ENCODE measurements at places on chromosomes 1 and 21.

GRCh38 chr21:43365611-43366426 lies 61.1 kb downstream of the SIK1 start:
- no peak for DNase-seq

GRCh38 chr1:231919239-231919885 lies 292.8 kb downstream of the DISC1 start:
- no peak for DNase-seq

DNA sequence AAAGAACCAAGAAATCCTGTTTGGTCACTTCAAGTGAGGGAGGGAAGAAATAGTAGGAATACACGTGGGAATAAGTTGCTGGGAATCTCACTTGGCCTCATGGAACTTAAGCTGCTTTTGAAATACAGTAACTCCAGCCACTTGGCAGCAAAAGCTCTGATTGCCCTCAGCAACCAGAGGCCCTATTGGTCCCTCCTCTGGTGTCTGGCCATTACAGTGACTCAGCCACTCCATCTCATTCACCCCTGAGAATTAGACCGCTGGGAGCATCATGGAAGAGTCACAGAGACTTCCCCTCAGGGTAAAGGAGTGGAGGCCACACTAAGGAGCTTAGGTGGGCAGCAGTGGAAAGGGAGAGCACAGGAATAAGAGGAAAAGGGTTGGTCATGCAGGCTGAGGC lies 99.6 kb downstream of the ELAVL4 start:
- DNase-seq = no peak

DNA sequence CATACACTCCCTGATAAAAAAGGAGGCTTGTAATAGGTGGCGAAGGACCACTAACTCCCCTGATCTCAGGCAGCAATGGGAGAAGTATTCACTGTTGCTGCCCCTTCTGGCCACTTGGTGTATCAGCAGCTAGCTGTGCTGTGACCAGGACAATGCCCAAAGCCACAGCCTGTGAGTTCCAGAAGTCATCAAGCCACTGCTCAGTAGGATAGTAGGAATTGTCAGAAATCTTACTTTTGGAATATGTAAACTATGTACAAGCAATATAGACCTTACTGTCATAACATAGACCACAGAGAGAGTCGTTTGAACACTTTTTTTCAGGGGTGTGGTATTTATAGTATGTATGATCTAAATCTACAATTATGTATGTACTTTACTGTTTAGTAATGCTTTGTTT lies 248.3 kb upstream of the CAMK1G start:
- DNase-seq = no peak

DNA sequence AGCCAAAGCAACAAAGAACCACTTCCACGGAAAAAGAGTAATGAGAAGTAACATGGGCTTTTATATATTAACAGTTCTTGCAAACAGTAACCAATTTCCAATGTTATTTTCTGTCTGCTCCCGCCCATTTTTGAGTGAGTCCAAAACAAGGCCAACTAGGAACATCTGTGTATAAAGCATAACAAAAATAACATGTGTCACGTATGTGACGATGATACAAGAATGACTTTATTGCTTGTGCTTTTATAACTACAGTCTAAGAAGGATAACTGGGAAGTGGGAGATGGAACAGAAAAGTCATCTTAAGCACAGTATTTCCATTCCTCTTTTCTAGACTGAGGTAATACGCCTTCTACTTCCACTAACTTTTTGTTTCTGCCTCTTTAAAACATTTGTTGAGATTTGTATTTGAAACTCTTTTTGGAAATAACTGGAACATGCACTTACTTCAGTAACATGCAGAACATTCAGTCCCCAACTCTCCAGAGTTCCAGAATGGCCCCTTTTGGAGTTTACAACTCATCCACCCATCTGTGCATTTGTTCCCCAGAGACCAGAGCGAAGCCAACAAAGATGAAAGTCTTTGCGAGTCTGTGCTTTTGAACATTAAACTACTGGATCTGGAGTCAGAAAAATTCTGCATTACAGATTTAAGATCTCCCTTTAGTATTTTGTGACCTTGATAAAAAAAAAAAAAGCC lies 143.0 kb upstream of the ZRANB2 start:
- peak; percentile 83 for DNase-seq

DNA sequence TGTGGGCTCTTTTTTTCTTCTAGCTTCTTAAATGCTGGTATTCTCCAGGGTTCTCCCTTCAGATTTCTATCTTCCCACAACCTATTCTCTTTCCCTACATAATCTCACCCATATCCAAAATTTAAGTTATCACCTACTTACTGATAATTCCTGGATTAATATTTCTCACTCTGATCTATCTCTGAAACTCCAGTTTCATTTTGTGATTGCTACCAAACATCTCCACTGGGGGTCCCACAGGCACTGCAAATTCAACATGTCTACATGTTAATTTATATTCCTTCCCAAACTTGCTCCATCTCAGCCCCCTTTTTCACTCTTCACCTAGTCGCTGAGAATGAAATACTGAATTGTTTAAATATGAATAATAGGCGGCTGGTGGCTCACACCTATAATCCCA lies 9.9 kb upstream of the C1orf141 start:
- no peak for DNase-seq

DNA sequence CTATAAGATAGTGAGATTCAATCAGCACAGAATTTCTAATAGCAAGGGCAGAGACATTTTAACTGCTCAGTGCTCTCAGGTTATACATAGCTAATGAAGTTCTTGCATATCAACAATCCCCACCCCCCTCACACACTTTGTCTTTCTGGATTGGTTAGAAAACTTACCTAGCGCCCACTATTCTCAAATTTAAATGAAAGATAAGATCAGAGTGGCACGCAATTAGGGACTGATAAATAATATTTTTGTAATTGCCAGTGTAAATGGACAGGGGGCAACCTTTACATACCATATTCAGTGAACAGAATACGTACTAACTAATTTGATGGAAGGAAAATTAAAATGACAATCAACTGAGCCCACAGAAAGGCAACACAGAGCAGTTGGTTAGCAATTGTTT lies 11.7 kb downstream of the SELL start:
- no peak for DNase-seq

GRCh38 chr1:24768873-24769605 lies 23.8 kb downstream of the CLIC4 start:
- DNase-seq = no peak

GRCh38 chr21:44434568-44434925 lies 20.8 kb upstream of the LRRC3 start:
- no peak for DNase-seq

- peak; percentile 25 for DNase-seq
Measured at GRCh38 chr1:28208818-28209441, 23.9 kb downstream of the DNAJC8 start.

GRCh38 chr1:170800812-170801211 lies 134.5 kb upstream of the MROH9 start:
- DNase-seq = no peak

DNA sequence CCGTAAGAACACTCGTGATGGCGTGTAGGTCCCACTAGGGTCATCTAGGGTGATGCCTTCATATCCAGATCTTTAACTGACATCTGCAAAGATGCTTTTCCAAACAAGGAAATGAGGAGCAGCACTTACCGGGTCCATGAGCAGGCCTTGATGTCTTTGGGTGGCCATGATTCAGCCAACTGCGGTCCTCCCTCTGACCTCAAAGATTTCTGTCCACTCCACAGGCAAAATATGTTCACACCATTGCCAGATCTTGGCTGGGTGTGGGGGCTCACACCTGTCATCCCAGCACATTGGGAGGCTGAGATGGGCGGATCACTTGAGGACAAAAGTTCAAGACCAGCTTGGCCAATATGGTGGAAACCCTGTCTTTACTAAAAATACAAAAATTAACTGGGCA lies 18.2 kb downstream of the TRPM2 start:
- DNase-seq = no peak

GRCh38 chr1:114224196-114224907 lies 70.7 kb upstream of the SYT6 start:
- DNase-seq = no peak

GRCh38 chr1:56436296-56436695 lies 143.1 kb downstream of the PLPP3 start:
- DNase-seq = no peak

DNA sequence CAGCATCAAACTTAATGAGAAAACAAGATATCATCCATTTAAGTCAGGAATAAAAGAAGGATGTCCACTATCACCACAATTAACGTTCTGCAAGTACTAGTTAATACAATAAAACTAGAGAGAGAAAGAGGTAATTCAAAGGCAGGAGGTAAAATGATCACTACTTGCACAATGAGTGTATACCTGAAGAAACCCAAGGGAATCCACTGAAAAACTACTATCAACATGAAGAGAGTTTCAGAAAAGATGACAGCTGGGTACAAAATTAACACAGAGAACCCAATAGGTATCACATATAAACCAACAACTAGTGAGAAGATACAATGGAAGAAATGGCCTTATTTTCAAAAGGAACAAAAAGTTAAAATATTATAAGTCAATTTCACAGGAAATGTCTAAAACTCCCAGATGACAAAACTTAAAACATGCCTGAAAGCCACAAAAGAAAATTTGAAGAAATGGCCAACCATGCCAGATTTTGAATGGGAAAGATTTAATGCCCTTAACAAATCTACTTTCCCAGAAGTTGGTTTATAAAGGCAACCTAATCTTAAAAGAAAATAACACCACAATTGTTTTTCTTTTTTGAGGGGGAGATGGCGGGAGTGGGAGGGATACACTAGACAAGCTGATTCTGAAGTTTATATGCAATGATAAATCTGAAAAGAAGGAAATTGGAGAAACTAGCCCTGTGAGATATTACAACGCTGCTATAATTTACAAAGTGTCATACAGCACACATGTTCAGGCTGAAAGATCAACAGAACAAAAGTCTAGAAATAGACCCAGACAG lies 17.8 kb downstream of the VPS26C start:
- no peak for DNase-seq

DNA sequence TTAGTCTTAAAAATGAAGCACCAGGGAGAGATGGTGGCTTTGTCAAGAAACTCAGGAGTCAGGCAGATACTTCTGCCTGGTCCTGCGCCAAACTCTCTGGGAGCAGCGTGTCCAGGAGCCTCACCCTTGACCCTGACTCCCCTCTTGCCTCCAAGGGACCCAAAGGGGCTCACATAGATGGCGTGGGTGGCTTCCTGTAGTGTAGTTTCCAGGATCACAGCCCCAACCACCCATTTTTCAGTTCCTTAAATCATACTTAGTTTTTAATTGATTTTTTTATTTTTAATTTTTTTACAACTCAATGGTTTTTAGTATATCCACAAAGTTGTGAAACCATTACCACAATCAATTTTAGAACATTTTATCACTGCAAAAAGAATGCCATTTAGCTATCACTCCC lies 107.7 kb upstream of the IGSF21 start:
- DNase-seq = no peak

DNA sequence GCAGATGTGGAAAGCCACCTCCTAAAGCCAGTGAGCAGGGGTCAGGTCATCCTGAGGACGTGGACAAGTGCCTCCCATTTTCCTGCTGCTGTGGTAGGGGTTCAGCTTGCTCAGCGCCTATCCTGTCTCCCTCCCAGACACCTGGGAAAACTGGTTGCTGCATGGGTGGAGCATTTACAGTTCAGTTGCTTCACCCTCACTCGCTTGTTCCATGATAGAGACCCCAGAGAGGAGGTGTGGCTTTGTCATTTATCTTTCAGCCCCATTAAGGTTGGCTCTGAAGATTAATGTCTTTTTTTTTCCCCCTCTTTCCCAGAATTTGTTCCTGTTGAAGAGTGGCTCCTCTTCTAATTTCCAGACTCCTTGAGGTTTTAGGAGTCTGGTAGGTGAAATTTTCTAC lies 9.2 kb downstream of the VANGL1 start:
- DNase-seq = no peak

DNA sequence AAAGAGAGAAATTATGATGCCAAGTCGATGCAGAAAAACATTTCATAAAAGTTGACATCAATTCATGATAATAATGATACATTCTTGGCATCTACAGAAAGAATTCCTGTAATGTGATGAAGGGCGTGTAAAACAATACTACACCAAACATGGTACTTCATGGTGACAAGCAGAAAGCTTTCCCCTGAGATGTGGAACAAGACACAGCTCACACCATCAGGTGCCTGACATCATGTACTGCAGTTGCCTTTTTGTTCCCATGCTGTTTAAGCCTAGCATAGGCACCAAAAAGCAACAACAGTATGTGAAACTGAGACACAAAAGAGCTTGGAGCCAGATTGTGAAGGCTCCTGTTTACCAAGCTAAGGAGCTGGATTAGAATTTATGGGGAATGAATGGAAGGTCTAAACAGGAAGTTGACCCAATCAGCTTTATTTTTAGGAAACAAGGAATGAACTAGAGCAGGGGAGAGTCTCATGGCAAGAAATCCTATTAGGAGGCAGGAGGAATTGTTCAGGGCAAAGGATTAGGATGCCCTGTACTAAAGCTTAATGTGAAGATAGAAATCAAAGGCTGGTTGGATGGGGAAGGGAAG lies 67.2 kb downstream of the SYDE2 start:
- DNase-seq = peak; percentile 8

DNA sequence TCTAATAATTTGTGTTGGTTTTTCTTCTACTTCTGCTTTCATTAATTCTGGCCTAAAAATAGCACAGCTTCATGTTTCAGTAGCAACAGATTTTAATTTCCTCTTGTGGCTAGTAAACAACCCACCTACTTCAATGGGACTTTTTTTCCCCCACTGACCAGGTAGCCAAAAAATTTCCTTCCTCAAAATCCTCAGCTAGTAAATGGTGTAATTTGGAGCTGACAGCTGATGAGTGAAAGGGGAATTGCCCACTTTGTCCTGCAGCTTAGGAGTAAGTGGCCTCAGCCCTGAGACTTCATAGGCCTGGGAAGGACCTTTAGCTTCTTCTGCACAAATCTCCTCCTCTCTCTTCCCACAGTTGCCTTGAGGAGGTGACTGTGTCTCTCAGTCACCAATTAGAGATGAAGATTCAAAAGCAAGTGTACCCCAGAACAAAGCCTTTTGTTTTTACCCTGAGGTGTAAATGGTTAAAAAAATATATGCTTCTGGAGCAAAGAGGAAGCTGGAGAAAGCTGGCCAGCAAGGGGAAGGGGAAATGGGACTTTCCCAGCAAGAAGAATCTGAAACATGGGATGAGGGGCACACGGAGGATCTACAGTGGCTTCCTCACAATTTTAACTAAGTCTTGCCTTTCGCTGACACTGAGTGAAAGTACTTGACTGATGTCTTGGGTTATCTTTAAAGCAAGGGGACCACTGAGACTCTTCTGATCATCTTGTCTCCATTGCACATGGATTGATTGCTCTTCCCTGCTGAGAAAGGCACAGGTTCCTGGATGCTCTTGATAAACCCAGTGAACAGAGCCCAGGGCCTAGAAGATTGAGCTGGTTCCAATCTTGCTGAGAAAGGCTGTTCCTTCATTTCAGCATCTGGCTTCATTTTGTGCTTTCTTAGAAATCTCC lies 35.8 kb upstream of the VCAM1 start:
- DNase-seq = no peak
